Smooth muscle cell of the brain vasculature (primary cell): ENCODE measurements at places on chromosomes 1 and 21.

- DNase-seq = no peak
These were observed 32.0 kb downstream of the SUSD4 start for GRCh38 chr1:223331929-223332328.

DNA sequence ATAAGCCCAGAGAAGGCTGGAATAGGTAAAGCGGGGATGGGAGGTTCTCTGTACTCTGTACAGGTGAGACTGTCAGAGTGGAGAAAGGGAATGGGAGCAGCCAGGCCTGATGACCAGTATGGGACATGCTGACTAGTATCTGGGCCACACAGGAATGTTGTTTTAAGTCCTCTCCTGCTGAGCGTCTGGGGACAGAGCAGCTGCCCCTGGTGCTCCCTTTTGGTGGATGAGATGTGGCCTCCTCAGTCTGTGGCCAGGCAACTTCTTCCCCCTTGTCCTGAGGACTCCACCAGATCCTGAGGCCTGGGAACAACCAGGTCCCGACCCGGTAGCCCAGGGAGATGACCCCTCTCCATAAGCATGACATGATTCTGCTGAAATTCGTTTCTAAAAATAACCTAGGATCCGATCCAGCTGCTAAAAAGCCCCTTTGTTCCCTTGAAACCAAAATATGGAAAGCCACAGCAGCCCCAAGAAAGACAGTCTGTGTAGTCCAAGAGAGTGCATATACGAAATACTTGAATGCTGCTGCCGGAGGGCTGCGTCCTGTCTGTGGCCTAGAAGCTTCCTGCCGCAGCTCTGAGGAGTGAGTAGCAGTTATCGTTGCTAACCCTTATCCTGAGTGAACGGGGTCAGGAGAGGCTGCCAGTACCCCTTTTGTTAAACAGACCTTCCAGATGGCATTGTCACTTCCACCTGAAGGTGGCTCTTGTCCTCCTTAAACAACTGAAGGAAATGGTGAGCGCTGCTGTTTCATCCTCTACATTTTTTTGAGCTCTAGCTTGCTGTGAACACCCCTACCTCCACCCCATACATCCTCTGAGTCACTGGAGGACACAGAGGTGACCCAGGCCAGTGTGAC, 47.1 kb downstream of the ATP2B4 start:
- DNase-seq = peak; percentile 57

GRCh38 chr1:221636096-221636495, 105.8 kb downstream of the DUSP10 start:
- no peak for DNase-seq

- peak; percentile 94 for DNase-seq
These were observed at the start of gene EYA3 for GRCh38 chr1:28088168-28088961. EYA3 (minus strand) TSS chr1:28088610; CDS start chr1:28058026, 30,584 bp downstream.

DNA sequence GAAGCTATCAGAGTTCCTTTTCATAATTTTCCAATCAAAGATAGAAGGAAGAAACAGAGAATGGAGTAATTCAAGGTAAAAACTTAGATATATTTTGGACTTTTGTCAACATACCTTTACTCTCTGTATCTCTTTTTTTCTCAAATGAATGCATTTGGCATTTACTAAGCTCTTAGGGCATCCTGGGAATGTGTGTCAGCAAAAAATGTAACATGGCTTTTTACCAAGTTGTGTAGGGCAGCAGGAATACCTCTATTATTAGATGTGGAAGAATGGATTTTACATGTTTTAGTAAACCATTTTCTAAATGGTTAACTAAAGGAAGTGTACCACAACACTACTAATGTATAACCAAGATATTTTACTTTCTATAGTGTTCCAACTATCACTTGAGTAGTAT, 4.2 kb upstream of the COL11A1 start:
- DNase-seq = no peak

DNA sequence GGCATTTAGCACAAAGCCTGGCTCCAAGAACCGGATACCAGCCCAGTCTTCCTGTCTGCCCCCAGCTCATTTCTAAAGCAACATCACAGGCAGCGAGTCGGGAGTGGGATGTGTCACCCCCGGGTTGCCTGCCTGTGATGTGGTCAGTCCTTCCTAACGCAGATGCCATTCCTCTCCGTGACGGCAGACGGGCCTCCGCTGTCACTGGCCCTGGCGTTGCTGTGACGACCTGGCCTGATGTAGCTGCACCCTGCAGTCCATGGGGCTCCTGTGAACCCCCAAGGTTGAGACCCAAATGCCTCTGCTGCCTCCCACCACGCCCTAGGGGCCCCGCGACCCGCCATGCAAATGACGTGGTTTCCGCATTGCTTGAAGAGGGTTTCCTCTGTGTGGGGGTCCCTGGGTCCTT, 12.3 kb downstream of the TNFRSF1B start:
- DNase-seq = no peak

GRCh38 chr1:38087676-38088075, 41.1 kb upstream of the POU3F1 start:
- DNase-seq = no peak

- no peak for DNase-seq
These were observed 95.8 kb downstream of the CNIH3 start for GRCh38 chr1:224711876-224712275.

DNA sequence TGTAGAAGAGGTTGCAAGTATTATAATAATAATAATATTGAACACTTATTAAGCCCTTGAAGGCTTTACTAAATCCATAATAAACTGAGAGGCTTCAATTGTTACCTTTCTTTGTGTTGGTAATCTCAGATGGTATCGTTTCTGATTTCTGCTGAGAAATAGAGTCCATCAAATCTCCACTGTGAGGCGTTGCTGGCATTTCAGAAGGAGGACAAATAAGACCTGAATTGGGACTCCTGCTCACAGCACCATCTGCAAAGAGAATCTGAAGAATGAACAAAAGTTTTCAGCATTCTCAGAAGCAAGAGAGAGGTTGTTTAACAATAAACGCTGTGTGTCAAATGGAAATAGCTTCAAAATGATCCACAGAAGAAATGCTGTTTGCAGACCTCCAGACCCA, 93.7 kb downstream of the WDR3 start:
- no peak for DNase-seq

- DNase-seq = no peak
These were observed 15.9 kb downstream of the SLC27A3 start for GRCh38 chr1:153790966-153791647.

- no peak for DNase-seq
These were observed 9.3 kb downstream of the SSU72 start for GRCh38 chr1:1565340-1565739.

DNA sequence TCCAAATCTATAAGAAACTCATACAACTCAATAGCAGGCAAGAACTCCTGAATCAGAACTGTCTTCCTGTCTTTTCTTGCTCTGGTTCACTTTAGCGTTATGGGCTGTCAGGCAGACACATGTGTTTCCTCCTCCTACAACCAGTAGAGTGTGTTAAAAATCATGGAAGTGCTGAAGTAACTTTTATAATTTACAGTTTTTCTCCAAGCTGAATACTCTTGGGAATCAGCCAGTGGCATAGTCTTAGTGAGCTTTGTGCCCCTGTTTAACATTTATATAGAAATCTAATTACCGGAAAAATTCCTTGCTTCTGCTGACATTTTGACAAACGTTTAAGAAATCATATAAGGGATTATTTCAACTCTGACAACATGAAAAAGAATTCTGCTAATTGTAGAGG, 113.1 kb upstream of the RGS18 start:
- no peak for DNase-seq

- no peak for DNase-seq
These were observed 7.4 kb downstream of the PIGM start for GRCh38 chr1:160024195-160024905.

DNA sequence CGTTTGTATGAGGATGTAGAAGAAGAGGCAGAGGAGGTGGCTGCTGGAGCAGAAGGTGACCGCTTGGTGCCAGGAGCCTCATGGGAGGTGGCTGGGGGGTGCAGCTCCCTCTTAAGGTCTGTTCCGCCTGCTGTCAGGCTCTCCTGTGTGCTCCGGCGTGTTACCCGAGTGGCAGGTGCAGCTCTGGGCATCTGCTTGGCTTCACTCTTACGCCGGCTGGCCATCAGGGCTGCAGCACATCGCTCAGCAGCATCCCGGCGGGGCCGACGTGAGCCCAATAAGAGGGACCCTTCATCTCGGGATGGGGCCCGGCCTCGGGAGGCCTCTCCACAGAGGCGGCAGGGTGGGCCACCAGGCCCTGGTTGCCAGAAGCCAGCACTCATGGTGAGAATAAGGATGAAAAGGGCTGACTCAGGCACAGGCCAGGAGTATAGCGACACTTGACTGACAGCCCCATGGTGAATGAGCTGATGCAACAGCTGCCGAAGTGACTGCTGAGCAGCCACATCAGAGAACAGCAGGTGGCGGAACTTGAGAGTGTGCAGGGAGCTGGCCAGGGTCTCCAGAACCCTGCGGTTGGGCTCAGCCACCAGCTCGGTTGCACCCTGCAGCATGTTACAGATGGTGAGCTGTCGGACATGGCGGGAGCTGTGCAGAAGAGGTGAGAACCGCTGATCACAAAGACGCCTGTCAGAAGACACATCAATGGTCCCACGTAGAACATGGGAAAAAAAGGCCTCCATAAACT, 17.5 kb downstream of the LRRC41 start:
- DNase-seq = no peak

- no peak for DNase-seq
These were observed 105.2 kb downstream of the PCP4 start for GRCh38 chr21:39972471-39972870.

GRCh38 chr1:204398197-204399125, 13.2 kb downstream of the PPP1R15B start:
- peak; percentile 33 for DNase-seq

GRCh38 chr1:172154551-172154950, 265.9 kb upstream of the C1orf105 start:
- DNase-seq = no peak

DNA sequence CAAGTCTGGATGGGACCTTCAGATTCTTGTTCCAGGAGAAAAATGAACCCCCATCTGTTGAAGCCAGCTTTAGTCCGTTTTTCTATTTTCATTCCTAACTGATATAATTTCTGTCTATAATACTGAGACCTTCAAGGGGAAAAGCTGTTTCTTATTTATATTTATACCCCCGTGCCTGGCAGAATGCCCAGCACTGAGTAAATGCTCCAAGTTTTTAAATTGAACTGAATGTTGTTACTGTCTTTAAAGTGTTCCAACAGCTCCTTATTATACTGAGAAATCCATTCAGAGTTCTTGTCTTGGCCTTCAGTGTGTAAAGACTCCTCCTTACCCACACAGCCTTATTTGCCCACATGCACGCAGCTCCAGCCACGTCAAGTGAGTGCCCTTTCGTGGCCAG, 178.6 kb upstream of the HMGB4 start:
- no peak for DNase-seq

DNA sequence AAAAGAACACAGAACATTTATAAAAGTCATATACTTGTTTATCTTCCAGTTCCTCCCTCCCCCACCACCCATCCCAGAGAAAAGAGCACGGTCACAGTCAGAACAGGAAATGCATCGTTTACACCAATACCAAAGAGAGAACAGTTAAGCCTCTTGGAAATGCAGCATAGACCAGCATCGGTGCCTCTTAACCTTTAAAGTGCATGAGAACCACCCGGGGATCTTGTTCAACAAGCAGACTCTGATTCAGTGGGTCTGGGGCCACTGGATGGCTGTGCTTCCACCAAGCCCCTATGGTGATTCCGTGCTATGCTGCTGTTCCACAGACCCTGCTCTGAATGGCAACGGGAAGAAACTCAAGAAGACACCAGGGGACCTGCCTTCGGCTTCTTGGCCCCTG, 19.2 kb downstream of the FAM89A start:
- DNase-seq = no peak

- no peak for DNase-seq
These were observed at the start of gene GPR25 for GRCh38 chr1:200872446-200873115. GPR25 (plus strand) TSS chr1:200872981; CDS start chr1:200873038, 57 bp downstream.

DNA sequence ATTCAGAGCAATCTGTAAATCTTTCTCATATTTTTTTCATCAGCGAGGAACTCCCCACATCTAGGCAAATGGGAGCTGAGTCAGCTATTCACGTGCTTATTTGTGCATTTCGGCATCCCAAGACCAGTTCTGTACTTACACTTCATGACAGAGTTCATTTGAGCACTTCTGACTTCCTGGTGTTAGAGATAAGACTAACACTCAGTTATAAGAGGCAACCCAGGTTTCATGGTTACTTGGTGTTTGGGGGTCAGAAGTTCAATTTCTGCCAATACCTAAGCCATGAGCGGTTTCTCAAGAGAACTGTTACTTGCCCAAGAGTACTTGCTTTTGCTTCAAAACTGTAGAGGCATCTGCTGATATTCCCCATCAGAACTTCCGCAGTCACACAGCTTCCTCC, 24.1 kb upstream of the DESI2 start:
- no peak for DNase-seq

DNA sequence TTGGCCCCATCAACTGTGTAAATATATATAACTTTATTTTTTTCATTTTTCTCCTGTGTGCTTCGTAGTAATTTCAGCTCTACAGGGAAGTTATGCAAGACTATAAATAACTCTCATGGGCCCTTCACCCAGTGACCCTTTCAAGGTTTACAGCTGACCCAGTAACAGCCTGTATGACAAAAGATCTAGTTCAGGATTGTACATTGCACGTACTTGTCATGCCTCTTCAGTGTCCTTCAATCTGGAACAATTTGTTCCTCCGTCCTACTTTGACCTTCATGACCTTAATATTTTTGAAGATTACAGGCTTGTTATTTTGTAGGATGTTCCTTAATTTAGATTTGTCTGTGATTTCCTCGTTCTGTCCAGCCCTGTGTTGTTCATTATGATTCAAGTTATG, 40.5 kb downstream of the BRINP2 start:
- DNase-seq = no peak

DNA sequence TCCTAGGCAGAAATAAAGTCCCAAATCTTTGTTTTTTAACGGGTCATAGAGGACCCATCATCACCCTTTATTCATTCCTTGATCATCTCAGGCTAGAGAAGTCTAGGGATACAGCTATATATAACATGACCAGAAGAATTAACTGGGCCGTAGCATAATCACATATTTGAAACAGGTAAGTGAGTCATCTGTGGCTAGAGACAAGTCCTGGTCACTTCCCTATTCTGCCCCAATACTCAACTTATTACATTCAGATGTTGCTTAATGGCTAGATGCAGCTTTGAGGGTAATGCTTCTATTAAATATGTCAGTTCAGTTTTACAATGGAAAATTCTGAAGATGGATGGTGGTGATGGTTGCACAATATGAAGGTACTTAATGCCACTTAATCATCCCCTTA, 47.0 kb downstream of the EXO1 start:
- DNase-seq = no peak

DNA sequence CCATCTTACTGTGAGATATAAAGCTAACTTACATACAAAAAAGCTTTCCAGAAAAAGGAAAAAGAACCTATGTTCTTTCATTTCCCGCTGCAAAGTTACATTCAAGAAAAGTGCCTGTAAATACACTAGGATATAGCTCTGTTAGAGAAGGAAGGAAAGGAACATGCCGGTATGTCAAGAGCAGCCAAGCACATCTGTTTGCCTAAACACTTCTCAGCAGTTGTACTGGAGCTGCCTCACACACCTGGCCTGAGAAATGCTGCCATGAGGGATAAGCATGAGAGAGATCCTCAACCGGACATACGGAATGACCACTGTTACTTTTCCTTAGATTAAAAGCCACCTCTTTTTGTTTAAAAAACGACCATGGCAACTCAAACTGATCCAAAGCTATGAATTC, 189.7 kb downstream of the RERE start:
- no peak for DNase-seq
